ENCODE measurements at places on chromosomes 2 and 18. TPM values are rescaled to one million over a fixed set of nuclear protein-coding genes. Genes with fewer than 3 reads are reported as not detected.

Gene STPG4
- 0.41 TPM for polyA plus RNA-seq

Gene MBD1
- 50.7 TPM for polyA plus RNA-seq

Gene C1GALT1C1L
- polyA plus RNA-seq = 4.9 TPM

Gene ATP8B1
- 29.0 TPM for polyA plus RNA-seq

Gene REG1B
- not detected for polyA plus RNA-seq

Gene AOX1
- polyA plus RNA-seq = 3.7 TPM

Gene FAM161A
- polyA plus RNA-seq = 14.0 TPM

Gene SIX3
- not detected for polyA plus RNA-seq

Gene LAPTM4A
- 591 TPM for polyA plus RNA-seq

Gene COLEC12
- 36.5 TPM for polyA plus RNA-seq

Gene SFT2D3
- not detected for polyA plus RNA-seq

Gene LYPD1
- 107 TPM for polyA plus RNA-seq

All from left renal pelvis (tissue), 4 donors.